ENCODE measurements at places on chromosomes 16 and 17. TPM values are rescaled to one million over a fixed set of nuclear protein-coding genes. Genes with fewer than 3 reads are reported as not detected.
A peak's percentile ranks its signal among the peaks of the same experiment; 100 is the strongest.

The CDC6 gene
- 81.8 TPM for total RNA-seq

The MYCBPAP gene
- total RNA-seq, result 1.6 TPM

The ACAP1 gene
- total RNA-seq, result 610 TPM

The HSDL1 gene
- total RNA-seq, result 11.8 TPM

The ATP6V0C gene
- total RNA-seq, result 127 TPM

The CXCL16 gene
- 6.1 TPM for total RNA-seq

The KIFC3 gene
- total RNA-seq, result 0.64 TPM

The TLCD2 gene
- total RNA-seq, result 0.25 TPM

The FBXO39 gene
- 0.37 TPM for total RNA-seq

The PRAC1 gene
- not detected for total RNA-seq

DNA sequence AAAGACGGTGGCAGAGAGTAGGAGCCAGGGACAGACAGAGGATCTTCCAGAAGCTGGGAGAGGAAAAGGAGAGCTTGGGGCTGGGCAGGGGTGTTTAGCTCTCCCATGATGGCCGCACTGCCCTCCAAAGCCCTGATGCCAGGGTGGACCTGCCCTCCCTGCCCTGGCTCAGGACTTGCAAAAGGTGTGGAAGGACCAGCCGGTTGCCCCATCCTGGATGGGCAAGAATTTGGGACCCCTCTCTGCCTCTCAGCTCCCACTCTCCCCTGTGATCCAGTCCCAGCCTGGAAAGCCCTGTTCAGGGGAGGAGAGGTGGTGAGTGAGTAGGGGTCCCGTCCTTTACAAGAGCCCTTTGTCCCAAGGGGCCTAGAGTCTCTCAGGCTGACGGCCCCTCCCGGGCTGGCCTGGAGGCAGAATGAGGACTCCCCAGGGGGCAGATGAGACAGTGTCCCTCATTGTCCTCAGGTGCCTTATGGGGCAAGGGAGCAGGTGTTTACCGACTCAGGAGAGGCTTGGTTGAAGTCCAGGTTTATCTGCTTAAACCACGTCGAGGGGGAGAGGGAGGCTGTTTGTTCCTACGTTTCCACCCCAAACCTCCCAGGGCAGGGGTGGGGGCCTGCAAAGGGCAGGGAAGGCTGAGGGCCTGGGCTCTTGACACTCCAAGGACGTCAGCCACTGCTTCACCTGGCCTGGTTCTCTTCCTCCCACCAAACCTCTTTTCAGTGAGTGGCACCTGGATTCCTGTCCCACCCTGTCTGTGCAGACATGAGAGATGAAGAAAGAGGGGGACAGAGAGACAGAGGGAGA is 19.3 kb upstream of the ITGA3 start:
- DNase-seq, result peak; percentile 37

DNA sequence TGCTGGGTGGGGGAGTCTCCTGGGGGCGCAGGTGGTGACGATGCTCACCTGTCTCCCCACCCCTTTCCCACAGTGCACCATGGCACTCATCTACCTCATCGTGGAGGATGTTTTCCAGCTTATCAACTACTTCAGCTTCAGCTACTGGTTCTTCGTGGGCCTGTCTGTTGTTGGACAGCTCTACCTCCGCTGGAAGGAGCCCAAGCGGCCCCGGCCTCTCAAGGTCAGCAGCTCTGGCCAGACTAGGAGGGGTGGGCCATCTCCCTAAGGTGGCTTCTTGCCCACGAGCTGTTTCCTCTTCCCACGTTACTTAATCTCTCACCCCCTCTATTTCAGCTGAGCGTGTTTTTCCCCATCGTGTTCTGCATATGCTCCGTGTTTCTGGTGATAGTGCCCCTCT is 14.5 kb downstream of the SLC7A6OS start:
- DNase-seq, result no peak

DNA sequence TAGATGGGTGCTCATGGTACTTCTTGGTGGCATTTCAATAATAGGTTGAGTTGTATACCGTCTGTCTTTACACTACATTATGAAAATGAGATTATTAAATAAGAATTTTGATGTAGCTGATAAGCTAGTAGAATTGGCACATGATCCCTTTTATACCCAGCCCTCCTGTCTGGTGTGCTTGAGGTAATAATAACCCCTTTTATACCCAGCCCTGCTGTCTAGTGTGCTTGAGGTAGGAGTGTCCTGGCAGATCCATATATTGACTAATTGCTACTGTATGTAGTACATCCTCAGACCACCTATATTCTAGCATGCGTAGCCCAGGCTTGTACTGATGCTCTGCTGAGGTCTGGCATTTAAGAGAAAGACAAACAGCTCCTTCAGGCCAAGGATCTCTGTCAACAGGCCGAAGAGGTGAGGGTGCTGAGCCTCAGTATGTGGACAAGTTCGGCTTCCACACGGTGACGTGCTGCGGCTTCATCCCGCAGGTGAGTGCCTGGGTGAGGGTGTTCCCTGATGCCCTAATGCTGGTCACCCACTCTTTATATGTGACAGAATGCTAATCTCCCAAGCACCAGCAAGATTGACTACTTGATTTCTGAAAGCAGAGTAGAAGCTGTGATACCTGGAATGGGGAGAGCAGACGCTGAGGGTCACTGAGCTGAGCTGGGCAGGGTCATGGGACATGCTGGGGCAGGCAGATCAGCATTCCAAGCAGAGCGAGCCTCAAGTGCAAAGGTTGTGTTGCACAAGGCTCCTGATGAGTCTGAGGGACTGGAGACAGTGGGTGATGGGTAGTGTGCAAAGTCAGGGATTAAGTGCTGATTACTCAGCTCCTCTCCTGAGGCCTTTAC is 5.7 kb downstream of the FN3K start:
- no peak for DNase-seq

- DNase-seq, result no peak
Measured at GRCh38 chr17:20262226-20263114, 204.9 kb downstream of the LGALS9B start.

GRCh38 chr16:85554114-85554888 is 58.8 kb upstream of the GSE1 start:
- peak; percentile 63 for DNase-seq
